ENCODE measurements at places on chromosomes 11 and 22.

DNA sequence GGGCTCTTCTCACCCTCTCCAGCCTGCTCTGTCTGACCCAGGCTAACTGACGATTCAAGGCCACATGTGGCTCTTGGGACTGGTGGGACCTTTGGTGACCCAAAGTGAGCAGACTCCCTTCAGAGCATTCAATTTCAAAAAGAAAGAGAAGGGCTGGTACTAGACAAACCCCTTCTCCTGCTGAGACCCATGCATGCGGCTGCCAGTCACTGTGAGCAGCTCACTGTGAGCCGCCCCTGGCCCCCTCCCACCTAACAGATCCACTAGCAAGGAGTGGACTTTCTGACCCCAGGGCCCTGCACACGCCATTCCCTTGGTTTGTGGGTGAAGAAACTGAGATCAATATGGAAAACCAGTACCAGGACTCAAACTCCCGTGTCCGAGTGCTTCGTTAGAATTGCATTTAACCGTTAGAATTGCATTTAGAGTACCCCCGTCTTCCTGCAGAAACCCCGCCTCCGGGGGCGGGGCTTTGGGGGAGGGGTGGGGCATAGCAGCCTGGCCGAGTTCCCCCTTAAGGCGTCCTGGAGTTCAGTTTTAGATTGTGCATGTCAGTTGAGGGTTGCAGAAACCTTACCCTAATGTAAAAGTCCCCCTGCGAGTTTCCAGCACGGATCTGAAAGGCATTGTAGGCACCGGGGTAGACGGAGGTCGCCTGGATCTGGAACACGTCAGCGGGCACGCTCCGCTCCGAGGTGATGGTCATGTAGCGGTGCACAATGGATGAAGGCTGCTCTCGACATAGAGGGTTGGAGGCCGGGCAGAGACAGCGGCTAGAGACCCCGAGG is 5.1 kb downstream of the EFEMP2 start:
- no peak for DNase-seq

DNA sequence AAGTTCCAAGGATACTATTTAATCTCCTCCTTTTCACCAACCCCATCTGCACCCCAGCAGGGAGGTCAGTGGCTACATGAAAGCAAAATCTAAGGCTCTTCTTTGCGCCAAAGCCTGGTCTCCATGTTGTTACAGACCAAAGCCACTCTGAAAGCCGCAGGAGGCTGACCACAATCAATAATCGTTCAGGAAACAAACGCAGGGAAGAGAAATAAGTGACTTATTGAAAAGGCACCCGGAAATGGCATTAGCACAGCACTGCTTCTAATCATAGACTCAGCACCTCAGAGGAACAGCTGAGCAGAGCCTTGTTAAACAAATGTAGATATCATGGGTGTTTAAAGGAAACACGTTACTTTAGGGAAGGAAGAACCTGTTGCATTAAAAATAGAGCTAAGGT is 183.9 kb downstream of the KIRREL3 start:
- DNase-seq: no peak

- DNase-seq: no peak
Observed at GRCh38 chr22:42434748-42435425, 2.7 kb upstream of the NFAM1 start.

DNA sequence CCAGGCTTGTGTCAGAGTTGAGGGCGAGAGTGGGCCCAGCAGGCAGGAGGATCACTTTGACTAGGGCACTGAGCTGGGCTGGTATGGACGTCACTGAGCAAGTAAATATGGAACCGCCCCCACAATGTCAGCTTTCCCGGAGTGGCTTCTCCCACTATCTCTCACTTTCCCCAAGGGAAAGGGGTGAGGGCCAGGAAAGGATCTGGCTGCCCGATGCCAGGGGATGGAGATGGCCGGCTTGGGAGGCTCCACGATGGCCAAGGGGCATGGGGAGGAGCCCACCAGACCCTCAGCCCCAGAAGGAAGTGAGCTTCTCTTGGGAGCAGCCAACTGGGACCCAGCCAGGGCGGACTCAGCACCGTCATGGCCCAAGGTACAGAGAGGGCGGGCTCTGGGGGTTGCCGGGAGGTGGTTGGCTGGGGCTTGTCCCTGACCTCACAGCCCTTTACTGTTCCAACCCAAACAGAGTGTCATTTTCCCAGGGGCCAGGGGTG is 8.7 kb downstream of the PRDM11 start:
- no peak for DNase-seq

DNA sequence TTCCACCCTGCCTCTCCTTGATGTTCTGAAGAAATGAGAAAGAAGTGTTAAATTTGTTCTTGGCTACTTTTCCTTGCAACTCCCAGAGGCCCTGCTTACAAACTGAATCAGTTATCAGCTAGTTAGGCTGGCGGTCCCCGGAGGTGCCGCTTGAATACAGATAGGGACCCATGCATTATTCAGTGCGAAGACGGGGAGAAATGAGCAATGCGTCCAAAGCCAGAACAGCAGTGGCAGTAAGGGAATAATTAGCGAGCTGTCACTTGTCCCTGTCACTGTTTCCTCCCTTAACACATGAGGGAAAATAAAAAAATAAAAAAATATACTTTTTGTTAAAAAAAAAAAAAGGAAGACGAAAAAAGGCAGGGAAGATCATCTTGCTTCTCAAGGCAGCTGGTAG is 528.1 kb downstream of the MN1 start:
- DNase-seq: no peak

GRCh38 chr22:35663371-35663770 is 15.1 kb downstream of the APOL6 start:
- no peak for DNase-seq

GRCh38 chr22:43289531-43289963 is 53.6 kb downstream of the SCUBE1 start:
- DNase-seq: no peak

DNA sequence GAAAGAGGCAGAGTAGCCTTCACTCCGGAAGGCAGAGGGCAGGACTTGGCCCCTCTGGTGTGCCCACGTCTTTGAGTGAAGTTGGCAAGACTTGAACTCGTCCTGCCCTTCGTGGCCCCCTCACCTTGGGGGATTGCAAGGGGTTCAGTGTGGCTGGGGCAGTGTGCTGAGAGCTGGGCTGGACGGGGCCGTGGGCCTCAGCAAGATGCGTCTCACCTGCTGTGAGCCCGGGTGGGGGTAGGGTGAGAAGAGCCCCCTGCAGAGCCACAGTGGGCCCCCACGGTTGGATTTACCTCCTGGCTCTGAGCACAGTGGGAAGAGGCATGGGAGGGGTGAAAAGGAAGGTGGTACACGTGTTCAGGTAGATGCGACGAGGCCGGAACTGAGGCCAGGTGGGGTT is 81.4 kb upstream of the ATXN10 start:
- DNase-seq: no peak

GRCh38 chr11:64226507-64227051 is 505 bp downstream of the NUDT22 start:
- DNase-seq: no peak

DNA sequence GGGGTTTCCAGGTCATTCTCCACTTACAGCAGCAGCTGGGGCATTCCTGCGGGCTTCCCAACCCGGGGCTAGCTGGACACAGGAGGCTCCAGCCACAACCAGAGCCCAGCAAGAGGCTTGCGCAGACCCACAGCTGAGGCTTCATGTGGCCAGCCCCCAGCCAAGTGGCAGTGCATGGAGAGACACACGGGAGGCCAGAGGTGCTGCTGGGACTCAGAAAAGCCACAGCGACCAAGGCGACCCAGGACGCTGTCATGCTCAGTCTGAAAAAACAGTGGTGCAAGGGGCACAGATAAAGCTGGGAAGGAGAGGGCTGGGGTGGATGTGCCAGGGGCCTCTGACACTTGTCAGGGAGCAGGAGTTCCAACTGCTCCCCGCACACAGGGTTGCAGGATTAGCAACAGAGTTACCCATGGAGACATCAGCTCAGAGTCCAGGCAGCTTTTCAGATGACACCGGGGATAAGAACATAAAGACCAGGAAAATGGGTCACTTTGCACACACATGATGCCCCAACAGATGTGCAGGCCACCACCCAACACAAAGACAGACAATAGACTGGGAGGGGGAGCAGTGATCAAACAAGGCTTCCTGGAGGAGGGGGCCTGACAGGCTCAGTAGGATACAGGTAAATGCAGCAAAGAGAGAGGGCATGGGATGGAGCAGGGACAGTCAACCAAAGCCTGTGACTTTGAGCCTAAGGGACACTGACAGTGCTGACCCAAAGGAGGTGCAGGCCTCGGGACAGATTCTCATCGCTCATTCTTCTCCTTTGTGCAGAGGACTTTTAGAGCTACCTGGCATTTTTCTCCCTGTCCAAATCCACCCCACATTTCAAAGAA is 6.9 kb upstream of the NEAT1 start:
- no peak for DNase-seq

GRCh38 chr22:39490135-39490798 is 11.8 kb upstream of the MIEF1 start:
- peak; percentile 94 for DNase-seq

Measured in H54 (cell line).